Activated CD8-positive, alpha-beta memory T cell treated with anti-CD3 and anti-CD28 coated beads for 1 hour (primary cell): ENCODE measurements at places on chromosomes 11 and 22.

DNA sequence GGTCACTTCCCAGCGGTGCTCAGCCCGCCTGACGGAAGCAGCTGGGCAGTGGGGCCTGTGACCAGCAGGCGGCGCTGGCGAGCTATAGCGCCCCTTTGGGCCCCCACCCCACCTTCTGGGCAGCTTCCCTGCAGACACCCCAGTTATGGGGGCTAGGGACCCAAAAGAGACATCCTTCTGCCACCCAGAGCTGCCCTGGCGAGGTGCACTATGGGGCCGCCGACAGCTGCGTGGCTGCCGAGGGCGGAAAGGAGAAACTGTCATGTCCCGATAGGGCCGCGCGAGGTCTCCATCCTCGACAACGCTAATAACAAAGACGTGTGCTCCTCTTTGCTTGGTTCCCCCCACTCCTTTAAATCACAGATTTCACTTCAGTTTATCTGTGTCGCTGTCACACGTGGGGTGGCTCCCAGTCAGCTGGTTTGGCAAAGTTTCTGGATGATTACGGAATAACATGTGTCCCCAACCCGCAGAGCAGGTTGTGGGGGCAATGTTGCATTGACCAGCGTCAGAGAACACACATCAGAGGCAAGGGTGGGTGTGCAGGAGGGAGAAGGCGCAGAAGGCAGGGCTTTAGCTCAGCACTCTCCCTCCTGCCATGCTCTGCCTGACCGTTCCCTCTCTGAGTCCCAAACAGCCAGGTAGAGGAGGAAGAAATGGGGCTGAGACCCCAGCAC lies 673 bp upstream of the MYO7A start:
- peak; percentile 9 for DNase-seq

DNA sequence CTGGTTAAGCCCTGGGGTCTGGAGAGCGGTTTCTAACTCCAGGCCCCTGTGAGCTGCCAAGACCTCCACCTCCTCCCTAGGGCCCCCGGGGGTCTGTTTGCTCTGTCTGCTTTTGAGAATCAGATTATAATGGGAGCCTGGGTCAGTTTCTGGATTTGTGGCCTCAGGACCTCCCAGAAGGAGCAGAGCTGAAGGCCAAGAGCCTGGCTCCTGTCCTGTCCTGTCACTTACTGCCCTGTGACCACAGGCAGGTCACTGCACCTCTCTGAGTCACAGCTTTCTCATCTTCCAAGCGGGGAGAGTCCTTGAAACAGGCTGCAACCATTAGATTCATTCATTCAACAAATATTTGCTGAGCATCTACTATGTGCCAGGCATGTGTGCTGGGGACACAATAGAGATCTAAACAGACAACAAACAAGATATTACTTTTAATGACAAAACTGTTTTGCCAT lies 87.3 kb upstream of the FGF3 start:
- no peak for DNase-seq

DNA sequence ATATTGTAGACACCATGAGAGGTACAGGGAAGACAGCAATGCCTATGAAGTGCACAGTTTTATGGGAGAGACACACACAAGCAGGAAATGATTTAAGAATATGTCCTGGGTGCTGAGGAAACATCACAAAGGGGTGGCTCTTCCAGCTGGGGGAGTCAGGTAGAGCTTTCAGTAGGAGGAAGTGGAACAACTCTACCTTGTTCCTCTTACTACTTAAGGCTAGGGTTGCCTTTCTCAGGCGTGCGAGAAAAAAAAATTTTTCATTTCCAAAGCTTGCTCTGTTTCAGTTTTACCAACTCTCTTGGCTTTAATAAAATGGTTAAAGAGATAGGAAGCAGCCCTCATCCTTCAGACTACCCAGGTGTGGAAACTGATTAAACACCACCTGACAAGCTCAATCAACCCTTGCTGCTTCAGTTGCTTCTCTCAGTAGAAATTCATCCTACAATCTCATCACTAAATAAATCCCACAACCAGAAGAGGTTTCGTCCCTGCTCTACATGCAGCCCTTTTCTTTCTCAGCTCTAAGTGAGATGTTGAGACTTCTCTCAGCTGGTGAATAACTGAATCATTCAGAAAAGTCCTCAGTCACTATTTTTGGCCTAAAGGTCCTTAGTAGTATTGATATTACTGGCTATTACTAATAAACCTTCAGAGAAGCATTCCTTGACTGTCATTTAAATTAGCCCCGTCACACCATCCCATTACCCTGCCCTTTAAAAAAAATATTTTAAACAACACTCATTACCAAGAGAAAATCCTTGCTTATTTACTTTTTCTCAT lies 5.9 kb downstream of the ABTB2 start:
- no peak for DNase-seq

GRCh38 chr11:3781423-3781822 lies 15.9 kb downstream of the NUP98 start:
- DNase-seq = no peak

DNA sequence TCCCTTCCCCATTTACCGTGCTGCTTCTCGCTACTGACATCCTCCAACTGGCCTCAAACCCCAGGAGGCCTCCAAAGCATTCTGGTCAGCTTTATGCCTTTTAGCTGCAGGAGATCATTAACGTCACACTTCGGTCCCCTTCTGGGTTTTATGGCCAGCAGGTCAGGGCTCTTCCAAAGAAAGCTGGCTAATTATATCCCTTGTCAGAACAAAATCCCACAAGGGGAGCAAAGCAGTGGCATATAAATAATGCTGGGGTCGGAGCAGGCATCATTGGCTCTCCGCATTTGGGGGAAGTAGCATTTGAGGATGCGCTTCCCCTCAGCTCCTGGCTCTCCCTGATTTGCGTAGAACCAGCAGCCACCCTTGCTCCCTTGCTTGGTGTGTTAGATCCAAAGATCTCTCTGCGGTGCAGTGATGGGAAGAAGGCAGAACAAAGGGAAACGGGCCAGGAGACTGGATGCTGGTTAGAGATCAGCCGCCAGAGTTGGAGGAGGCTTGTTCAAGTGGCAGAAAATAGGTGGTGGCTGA lies 117.4 kb downstream of the DBX1 start:
- DNase-seq = no peak

DNA sequence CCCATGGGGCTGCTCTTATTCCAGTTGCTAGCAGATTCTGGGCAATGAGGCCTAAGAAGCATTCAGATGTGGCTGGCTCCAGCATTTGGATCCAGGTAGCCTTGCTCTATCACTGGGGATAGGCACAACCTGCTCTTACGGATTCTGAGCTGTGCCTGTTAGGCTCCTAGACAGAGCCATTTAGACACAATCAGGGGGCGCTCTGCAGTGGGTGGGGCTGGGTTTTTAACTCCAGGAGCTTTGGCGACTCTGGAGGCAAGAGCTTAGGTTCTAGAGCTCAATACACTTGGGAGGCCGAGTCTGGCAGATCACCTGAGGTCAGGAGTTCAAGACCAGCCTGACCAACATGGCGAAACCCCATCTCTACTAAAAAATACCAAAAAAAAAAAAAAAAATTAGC lies 32.0 kb downstream of the KCNC1 start:
- no peak for DNase-seq

DNA sequence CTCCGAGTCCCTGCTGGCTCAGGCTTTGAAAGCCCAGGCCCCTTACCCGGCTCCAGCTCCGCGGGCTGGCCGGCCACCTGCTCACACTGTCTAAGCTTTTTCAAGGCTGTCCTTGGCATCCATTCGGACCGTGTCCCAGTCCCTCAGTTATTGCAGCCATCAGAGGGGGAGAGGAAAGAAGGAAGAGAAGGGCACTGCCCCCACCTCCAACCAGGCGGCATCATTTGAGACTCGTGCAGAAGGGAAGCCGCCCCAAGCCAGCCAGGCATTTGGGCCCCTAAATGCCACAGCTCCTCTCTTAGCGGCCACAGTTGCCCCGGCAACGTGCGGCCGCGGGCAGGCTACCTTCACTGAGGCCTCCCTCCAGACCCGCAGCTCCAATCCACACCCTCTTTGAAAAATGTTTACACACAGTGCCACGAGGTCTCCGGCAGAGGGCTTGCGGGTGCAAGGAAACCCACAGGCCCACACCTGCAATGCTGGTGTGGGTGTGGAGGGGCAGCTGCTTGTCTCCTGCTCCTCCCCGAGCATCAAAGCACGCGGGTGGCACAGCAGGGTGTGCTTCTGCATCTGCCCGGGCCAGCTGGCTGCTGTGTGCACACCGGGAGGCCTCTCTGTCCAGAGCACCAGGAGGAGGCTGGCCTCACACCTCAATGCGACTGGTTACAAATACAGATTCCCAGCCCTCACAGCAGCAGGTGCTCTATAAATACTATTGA lies 124.4 kb downstream of the CTTN start:
- no peak for DNase-seq

DNA sequence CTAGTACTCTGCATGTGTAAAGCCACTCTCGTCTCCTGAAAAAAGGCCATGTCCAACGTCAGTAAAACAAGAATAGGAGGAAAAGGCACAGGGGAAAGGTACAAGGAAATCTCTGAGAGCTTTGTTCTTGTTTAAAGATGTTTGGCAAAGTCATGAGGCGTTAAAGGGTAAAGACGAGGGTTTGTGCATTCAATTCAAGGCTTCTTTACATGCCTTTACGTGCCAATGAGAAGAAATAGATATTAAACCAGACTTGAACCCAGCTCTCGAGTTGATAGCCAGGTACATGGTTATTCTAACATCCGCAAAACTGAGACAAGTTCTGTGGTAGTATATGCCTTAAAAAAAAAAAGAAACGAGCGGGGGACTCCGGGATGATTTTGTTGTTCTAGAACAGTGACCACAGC lies 704 bp upstream of the CFL1 start:
- DNase-seq = no peak
